ENCODE measurements at places on chromosomes 2 and 18. TPM values are rescaled to one million over a fixed set of nuclear protein-coding genes. Genes with fewer than 3 reads are reported as not detected.
A peak's percentile ranks its signal among the peaks of the same experiment; 100 is the strongest.

GRCh38 chr2:99864561-99865553, 277.5 kb downstream of the AFF3 start:
- DNase-seq, result no peak

- DNase-seq, result peak; percentile 53
Observed at GRCh38 chr2:119111115-119111975, 47.2 kb downstream of the C1QL2 start.

DNA sequence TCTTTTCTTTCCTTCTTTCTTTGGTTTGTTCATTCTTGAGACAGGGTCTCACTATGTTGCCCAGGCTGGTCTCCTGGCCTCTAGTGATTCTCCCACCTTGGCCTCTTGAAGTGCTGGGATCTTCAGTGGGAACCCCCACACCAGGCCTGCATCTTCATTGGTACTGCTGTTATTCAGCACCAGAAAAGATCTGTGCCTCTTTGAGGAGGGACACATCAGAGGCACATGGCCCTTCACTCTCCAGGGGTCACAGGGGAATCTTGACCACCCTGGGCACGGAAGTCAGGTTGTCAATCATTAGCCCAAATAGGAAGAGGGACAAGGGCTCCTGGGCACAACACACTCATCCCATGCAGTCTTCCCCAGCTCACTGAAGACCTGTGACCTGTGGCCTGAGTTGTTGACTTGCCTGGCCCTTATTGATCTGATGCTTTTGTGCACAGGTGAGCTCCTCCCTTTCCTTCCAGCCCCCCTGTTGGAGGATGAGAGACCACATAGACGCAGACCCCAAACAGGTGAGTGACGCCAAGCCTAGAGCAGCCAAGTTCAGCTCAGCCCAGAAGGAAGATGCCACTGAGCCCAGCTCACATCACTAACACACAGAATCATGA, 33.0 kb upstream of the ODC1 start:
- DNase-seq, result no peak

TUBA3E gene
- not detected for polyA plus RNA-seq

NEU4 gene
- polyA plus RNA-seq, result not detected
